ENCODE measurements at places on chromosomes 2 and 18. TPM values are rescaled to one million over a fixed set of nuclear protein-coding genes. Genes with fewer than 3 reads are reported as not detected.

HYCC2 gene
- 15.0 TPM for total RNA-seq

TMEM37 gene
- not detected for total RNA-seq

KCNG2 gene
- not detected for total RNA-seq

IL36A gene
- total RNA-seq = 1.0 TPM

GPBAR1 gene
- under 0.01 TPM for total RNA-seq

CABYR gene
- 1.4 TPM for total RNA-seq

CD8B gene
- total RNA-seq = not detected

LRP2 gene
- under 0.01 TPM for total RNA-seq

CDH20 gene
- total RNA-seq = not detected

TACR1 gene
- total RNA-seq = not detected

ABI2 gene
- total RNA-seq = 17.2 TPM

OBSL1 gene
- 27.7 TPM for total RNA-seq

HRH4 gene
- total RNA-seq = 0.21 TPM

IKZF2 gene
- 4.1 TPM for total RNA-seq

WNT10A gene
- 7.5 TPM for total RNA-seq

LRRTM4 gene
- total RNA-seq = not detected

MALL gene
- 38.3 TPM for total RNA-seq

IL1R2 gene
- total RNA-seq = 1.7 TPM

ATG9A gene
- total RNA-seq = 33.2 TPM

SPDYA gene
- total RNA-seq = 0.68 TPM

EVX2 gene
- total RNA-seq = not detected

NT5C1B gene
- total RNA-seq = not detected

OTX1 gene
- 2.7 TPM for total RNA-seq

All from nasal cavity respiratory epithelium epithelial cell of viscerocranial mucosa (primary cell).